ENCODE measurements at places on chromosomes 6 and 20.

- no peak for DNase-seq
These were observed 92.7 kb upstream of the LY86 start for GRCh38 chr6:6495851-6496250.

GRCh38 chr6:21501815-21502214 lies 91.7 kb upstream of the SOX4 start:
- no peak for DNase-seq

GRCh38 chr20:15081261-15081660 lies 743.8 kb upstream of the FLRT3 start:
- no peak for DNase-seq

DNA sequence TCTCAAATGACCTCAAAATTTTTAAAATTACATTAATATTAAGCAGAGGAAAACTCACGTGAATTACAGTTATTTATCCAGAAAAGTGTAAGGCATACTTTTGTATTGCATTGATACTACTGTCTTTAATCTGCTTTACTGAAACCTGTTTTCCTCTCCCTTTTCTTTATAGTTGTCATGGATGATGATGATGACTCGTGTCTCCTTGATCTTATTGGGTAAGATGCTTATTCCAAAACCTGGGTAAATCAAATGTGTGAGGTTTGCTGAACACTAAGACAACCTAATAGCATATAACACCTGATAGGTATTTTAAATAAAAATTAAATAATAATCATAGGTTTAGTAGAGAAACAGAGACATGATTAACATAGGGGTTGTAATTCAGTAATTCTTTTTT lies 40.0 kb downstream of the BICRAL start:
- no peak for DNase-seq

GRCh38 chr6:116536216-116536621 lies 9.3 kb downstream of the TRAPPC3L start:
- DNase-seq, result peak; percentile 55

- peak; percentile 41 for DNase-seq
These were observed 64.3 kb downstream of the CDH22 start for GRCh38 chr20:46243707-46244628.

- no peak for DNase-seq
These were observed 279.5 kb downstream of the TAF4 start for GRCh38 chr20:61786230-61786629.

DNA sequence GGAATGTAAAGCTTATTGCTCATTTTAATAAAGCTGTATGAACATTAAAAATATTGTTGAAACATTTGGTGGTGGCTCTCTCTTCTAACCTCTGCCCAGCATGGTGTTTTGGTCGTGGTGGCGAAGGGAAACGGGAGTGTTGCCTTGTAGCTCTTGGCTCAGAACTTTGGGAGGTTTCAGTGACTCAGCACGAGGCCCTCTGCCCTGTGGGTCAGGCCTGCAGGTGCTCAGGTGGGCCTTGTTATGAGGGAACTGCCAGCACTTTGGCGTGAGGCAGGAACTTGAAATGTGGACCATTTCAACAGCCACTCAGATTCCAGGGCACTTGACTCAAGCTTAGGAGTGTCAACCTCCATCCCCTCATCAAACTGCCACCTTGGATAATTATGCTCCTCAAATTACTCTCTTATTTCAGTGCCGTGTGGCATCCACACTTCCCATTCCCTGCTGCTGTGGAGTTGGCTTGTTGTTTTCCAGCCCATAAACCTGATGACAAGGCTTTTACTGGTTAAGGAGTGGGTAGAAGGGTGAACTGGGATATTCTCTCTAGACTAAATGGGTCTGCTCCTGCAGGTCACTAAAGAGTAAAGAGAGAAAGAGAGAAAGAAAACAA lies 36.3 kb downstream of the PRDM1 start:
- no peak for DNase-seq

- peak; percentile 59 for DNase-seq
These were observed 40.6 kb downstream of the SH3BGRL2 start for GRCh38 chr6:79671600-79672266.

DNA sequence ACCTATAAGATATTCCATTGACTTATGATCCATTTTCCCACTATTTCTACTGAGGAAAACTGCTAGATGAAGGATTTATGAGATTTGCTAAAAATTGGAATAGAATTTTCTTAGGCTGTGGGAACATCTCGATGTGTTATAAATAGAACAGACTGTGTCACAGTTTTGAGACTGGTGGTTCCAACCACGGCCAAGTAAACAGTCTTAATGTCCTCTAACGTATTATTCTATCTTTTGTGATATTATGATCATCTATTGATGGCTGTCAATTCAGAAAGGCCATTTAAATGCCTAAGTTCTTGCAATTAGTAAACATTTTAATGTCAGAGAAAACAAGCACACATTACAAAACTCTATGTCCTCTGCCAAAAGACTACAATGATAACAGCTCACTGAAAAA lies 71.5 kb upstream of the PLN start:
- no peak for DNase-seq

DNA sequence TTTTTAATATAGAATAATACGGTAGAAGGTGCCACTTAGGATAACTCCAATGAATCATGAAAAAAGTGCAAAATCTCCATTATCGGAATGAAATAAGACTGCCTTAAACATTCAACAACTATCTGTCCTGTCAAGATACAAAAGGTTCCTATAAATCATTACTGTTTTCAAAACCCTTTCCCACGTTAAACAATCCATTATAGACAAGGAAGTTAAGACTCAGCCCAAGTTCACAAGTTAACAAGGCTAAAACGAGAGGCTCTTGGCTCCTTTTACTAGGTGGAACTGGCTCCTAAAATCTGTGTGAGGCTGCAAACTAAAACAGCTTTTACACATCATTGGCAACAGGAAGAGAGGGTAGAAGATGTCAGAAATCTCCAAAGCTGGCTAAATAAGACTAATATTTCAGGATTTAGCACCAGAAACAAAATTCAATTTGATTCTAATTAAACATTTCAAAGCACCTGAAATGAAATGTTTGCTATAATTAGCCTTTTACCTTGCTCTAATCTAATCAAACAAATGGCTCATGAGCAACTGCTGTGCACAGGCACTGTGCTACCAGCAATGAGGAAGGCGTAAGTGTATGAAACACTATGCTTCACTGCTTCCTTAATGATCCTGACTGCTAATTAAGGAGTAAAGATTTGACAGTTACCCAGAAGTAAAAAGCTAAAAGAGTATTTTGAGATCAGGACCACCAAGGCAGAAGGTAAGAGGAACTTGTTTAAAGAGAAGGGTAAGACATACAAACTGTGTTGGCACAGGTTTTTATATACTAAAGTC lies 109.7 kb downstream of the DST start:
- no peak for DNase-seq

DNA sequence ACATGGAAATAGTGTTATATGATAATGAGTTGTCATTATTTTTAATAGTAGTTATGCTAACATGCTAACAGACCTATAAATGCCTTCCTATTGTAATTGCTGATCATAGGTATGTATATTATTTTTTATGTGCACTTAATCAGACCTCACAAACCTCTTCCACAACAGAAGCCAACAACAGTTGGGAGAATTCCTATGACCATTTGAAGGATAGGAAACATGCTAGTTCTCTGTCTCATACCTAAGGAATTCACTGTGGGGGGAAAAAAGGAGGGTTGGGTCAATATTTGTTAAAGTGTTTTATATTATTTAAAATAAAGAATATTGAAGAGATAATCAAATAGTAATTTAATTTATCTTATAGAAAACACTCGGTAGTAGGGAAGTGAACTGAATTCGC lies 990.9 kb downstream of the EPHA7 start:
- DNase-seq, result no peak

DNA sequence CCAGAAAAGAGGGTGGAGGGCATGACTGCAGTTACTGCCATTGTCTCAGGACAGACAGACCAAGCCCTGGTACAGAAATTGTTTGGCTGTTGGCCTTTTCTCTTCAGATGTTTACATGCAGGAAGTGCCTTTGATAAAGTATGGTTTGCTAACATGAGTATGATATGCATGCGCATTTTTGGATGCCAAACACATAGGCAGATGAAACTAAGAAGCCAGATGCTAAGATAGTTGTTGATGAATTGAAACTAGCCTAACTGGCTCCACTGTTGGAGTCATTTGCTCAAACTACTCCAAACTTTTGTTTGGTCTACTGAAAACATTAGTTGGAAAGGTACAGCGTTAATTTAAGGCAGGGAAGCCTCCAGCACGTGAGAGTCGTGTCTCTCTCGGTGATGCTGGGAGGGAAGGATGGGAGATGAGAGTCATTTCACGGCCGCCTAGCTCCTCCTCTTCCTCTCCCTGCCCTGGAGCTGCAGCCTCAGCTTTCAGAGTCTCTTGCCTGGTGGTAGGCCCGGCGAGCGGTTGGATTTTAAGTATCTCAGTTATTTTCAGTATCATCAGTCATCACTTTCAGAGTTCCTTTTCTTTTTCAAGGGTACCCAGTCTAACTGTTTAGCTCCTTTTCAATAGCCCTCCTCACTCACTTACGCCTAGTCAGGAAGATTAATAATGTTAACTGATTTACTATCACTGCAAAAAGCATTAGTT lies 29.7 kb downstream of the RREB1 start:
- peak; percentile 90 for DNase-seq

GRCh38 chr6:80454197-80454596 lies 347.7 kb downstream of the BCKDHB start:
- peak; percentile 97 for DNase-seq

DNA sequence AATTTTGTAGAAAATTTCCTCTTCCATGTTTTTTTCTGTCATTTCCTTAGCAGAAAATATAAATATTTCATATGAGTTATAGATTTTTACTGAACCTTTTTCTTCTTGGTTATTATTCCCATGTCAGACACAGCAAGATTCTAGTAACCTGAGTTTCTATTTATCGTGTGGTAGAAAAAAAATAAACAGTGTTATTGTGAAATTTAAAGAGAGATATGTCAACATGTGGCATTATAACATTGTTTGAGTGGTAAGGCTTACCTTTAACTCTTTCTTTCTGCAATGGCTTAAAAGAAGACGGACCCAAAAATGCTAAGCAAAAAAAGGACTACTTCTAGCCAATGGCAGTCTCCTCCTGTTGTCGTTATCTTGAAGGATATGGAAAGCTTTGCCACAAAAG lies 18.9 kb downstream of the ORC3 start:
- no peak for DNase-seq

DNA sequence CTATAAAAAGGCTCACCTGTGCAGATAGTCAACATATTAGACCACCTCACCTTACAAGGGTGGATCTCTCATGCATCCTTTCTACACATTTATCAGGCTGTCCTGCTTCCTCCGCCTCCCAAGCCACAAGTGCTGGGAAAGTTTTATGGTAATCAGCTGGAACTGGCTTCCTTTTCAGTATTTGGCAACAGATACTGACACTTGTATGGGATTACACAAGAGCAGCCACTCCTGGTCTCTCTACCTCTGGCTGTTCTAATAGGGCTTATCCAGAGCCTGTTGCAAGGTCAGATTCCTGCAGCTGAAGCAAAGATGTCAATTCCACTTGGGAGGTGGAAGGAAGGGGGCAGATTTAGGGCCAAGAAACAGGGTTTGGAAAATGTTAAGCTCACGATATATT lies 503 bp upstream of the GPLD1 start:
- DNase-seq, result peak; percentile 32

DNA sequence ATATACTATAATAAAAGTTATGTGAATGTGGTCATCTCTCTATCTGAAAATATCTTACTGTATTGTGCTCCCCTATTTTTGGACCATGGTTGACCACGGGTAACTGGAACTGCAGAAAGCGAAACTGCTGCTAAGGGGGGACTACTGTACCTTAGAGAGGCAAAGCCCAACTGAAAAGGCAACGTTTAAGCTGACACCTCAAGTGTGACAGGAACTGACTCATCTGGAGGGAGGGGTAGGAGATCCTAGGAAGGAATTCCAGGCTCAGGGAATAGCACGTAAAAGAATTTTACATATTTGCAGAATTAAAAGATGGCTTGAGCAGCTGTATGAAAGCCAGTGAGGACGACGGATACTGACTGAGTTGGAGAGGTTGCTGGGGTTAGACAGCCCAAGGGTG lies 34.8 kb downstream of the ELOVL2 start:
- peak; percentile 84 for DNase-seq

- DNase-seq, result no peak
These were observed 102.6 kb upstream of the HDGFL1 start for GRCh38 chr6:22466665-22467245.

- no peak for DNase-seq
These were observed 571.7 kb upstream of the SLC35B3 start for GRCh38 chr6:9007027-9007426.

GRCh38 chr20:25285091-25285647 lies 37.3 kb downstream of the PYGB start:
- DNase-seq, result no peak

DNA sequence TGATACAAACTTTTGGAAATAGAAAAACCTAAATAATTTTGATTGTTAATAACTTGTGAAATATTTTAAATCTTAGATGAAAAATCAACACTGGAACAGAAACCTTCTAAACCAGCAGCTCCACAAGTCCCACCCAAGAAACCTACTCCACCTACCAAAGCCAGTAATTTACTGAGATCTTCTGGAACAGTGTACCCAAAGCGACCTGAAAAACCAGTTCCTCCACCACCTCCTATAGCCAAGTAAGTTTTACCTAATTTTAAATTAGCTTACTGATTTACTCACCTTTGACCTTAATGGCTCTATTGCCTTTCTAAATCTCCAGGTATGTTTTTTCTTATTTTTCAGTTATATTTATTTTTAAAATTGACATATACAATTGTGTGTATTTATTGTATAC lies 102.6 kb upstream of the ADGRF4 start:
- no peak for DNase-seq

- DNase-seq, result no peak
These were observed 83.9 kb upstream of the DUSP22 start for GRCh38 chr6:208364-208763.

DNA sequence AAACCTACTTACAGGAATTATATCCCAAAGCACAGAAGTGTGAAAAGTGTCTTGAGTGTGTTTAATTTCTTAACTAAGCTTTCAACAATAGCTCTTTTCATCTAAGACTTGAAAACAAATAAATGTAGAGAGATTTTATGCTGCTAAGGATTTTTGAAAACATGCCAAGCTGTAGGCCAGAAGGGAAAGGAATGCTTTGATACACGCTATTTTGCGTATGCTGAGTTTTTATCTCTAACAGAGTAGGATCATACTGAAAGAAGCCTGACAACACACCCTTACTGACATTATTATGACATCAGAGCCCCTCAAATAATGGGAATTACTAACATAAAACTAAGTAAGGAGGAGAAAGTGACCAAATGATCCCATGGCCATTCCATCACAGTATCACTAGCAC lies 265.5 kb downstream of the KHDC1L start:
- no peak for DNase-seq

DNA sequence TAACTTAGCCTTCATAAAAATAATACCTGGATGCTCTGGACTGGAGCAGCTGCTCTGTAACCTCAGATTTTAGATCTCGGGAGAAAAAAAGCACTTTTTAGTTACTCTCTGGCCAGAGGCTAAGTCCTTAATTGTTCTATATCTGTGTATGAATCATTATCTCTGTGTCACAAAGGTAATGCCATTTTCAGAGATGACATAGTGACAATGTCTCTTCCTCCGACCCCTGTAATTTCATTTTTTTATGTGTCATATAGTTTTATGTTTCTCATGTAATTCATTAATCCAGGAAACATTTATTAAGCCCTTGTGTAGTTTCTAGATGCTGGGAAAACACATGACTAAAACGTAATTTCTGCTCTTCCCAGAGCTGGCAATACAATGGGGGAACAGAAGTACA lies 55.6 kb downstream of the SENP6 start:
- no peak for DNase-seq

GRCh38 chr6:111662794-111663593 lies 57.3 kb upstream of the TRAF3IP2 start:
- peak; percentile 77 for DNase-seq

- DNase-seq, result no peak
These were observed 75.6 kb upstream of the LGSN start for GRCh38 chr6:63395381-63395780.
